ENCODE measurements at places on chromosomes 3 and 15. TPM values are rescaled to one million over a fixed set of nuclear protein-coding genes. Genes with fewer than 3 reads are reported as not detected.

The OXTR gene
- total RNA-seq = 0.94 TPM

GRCh38 chr15:99719096-99719541 lies 14.1 kb downstream of the LYSMD4 start:
- DNase-seq = no peak

The SLC24A5 gene
- not detected for total RNA-seq

DNA sequence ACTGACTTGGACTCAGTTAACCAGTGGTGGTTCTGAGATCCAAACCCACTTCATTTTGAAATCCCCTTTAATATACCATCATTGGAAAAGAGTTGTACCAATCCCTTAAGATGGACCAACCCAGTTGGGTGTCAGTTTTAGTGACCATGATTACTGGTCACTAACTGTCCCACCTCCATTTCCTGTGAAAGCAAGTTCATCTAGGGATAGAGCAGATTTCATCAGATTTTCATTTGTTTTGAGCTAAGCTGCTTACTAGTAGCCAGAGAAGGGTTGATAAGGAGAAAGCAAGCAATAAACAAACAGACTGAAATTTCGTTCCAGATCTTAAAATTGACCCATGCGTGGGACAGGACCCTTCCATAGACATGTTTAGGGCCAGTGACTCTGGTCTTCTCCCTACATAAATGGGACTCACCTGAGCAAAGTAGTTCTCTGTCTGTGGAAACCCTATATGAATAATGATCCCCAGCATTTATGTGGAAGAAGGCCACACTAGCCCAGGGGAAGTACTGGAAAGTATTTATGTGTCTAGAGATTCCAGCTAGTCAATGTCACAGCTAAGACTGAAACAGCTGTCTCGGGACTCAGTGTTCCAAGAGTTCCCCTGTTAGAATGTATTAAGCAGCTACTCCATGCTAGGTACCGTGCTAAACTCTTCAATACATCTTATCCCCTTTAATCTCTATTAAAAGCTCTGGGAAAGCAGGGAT lies 196.0 kb upstream of the BCL6 start:
- no peak for DNase-seq

DNA sequence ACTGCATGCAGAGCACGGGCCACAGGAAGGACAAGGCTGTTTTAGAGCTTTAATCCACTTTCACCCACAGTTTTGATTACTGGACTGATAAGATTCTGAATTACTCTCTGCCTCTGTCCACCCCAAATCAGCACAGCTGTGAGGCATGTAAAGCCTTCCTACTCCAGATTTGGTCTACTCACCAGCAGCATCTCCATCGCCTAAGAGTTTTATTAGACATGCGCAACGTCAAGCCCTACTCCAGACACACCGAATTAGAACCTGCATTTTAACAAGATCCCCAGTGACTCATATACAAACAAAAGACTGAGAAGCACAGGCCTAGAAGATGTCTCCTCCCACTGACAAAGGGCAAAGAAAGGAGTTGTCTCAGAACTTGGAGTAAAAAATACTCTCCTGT lies 221.2 kb downstream of the TUSC7 start:
- no peak for DNase-seq
